ENCODE measurements at places on chromosomes 1 and 21. TPM values are rescaled to one million over a fixed set of nuclear protein-coding genes. Genes with fewer than 3 reads are reported as not detected.

The NLRP3 gene
- 0.04 TPM for total RNA-seq

The SLFNL1 gene
- total RNA-seq, result 0.03 TPM

The GPR25 gene
- total RNA-seq, result not detected

The OR2AK2 gene
- total RNA-seq, result not detected
